ENCODE measurements at places on chromosomes 11 and 22. TPM values are rescaled to one million over a fixed set of nuclear protein-coding genes. Genes with fewer than 3 reads are reported as not detected.

CD3D gene
- total RNA-seq = not detected

YPEL1 gene
- 15.1 TPM for total RNA-seq

HSD17B12 gene
- 81.6 TPM for total RNA-seq

PCF11 gene
- 66.6 TPM for total RNA-seq

TPBGL gene
- 0.13 TPM for total RNA-seq

OR4A15 gene
- not detected for total RNA-seq

UPK3A gene
- total RNA-seq = not detected

OR2AG1 gene
- total RNA-seq = not detected

SYT7 gene
- total RNA-seq = 0.10 TPM

HTR3A gene
- not detected for total RNA-seq

KIRREL3 gene
- 1.9 TPM for total RNA-seq

JAML gene
- total RNA-seq = not detected

EXPH5 gene
- total RNA-seq = 0.59 TPM

GRCh38 chr22:17944256-17944655, 80.1 kb downstream of the MICAL3 start:
- H3K4me3 ChIP-seq = no peak overlapping the region
- no peak for DNase-seq
- no peak overlapping the region for H3K27ac ChIP-seq
- H3K36me3 ChIP-seq = peaks cover 8% of the 10 kb centered on the region

GRCh38 chr11:120057595-120058581, 80.0 kb downstream of the TRIM29 start:
- H3K36me3 ChIP-seq = no peaks in the 10 kb centered on the region
- DNase-seq = peak; percentile 80
- peaks cover 3% of the 10 kb centered on the region for H3K27me3 ChIP-seq

DNA sequence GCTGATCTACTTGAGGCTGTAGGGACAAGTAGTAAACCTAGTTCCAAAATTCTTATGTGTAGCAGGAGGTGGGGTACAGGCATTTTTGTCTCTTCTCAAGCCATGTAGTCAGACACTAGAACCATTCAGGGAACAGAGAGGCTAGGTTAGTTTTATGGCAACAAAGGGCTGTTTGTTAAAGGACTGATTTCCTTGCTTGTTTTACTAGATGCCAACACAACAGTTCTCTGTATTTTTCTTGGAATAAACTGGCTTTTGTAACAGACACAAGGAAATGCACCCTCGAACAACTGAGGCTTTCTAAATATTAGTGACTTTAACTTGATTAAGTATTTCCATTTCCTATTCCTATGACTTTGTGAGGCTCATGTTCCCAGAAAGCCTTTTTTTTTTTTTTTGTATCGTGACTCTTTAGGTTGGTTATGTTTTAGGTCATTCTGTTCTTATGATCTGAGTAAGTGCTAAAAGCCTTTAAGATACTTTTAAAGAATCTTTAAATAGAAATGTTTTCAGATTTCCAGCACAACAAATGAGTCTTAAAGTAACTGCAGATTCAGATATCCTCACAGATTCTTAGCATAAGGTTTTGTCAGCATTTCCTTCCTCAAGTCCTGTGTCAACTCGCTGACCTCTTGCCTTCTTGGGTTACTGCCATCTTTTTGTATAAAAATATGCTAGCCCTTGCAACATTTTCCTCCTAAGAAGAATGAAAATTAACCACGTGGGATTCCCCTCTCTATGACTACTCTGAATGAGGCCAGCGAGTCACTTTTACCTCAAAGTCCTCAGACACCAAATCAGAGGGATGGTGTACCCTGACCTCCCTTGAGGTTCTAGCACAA, 92.5 kb downstream of the CCDC83 start:
- H3K27me3 ChIP-seq = no peaks in the 10 kb centered on the region
- peaks cover 2% of the 10 kb centered on the region for H3K36me3 ChIP-seq
- no peak for DNase-seq
- no peak overlapping the region for H3K4me3 ChIP-seq

DNA sequence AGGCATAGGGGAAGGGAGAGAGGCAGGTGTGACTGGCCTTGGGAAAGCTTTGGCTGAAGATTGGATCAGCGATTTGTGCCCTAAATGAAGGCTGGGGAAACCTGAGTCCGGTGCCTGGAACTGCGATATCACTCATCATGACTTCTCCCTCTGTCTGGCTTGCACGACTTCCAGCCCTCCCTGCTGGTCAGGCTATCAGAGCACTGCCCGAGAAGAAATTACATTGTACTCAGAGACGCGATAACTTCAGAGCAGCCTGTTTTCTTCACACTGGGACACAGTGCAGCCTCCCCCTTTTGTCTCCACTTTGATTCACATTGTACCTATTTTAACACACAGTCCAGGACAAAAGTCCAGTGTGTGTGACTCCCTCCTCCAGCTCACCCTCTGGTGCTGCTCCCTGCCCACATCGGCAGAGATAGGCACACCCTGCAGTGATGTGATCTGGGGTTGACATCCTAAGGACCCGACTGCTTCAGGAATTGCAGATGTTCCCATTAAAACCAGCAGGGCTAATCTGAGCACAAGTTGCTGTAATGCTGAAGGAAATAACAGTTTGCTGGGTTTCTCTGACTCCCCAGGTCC, 62.1 kb upstream of the CADM1 start:
- H3K27me3 ChIP-seq = peaks cover 59% of the 10 kb centered on the region
- no peaks in the 10 kb centered on the region for H3K4me1 ChIP-seq
- H3K4me3 ChIP-seq = no peak overlapping the region
- no peak overlapping the region for H3K27ac ChIP-seq
- H3K36me3 ChIP-seq = no peaks in the 10 kb centered on the region
- DNase-seq = no peak

- peaks cover 17% of the 10 kb centered on the region for H3K27me3 ChIP-seq
- no peak for DNase-seq
- no peak overlapping the region for H3K4me3 ChIP-seq
- H3K36me3 ChIP-seq = no peaks in the 10 kb centered on the region
These were observed 18.6 kb downstream of the CCDC73 start for GRCh38 chr11:32775908-32776307.

DNA sequence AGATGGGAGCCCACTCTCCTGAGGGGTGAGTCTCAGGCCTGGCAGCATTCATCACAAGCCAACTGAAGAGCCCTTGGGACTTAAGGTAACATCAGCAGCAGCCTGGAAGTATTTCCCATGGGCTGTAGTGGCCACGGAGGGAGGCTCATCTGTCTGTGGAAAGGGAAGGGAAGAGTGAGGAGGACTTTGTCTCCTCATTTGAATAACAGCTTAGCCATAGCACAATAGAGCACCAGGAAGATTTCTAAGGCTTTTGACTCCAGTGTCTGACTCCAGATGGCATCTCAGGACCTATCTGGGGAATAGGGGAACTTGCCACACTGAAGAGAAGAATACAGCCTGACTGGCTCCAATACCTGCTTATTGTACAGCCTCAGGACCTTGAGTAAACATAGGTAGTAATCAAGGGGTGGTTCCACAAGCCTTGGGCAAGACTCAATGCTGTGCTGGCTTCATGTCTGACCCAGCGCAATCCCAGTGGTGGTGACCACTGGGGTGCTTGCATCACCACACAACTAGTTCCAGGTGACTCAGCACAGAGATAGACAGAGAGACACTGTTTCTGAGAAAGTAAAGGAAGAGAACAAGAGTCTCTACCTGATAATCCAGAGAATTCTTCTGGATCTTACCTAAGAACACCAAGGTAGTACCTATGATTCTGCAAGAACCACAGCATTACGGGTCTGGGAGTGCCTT, 510.5 kb upstream of the CCDC179 start:
- H3K4me3 ChIP-seq = no peak overlapping the region
- peaks cover 14% of the 10 kb centered on the region for H3K27me3 ChIP-seq
- H3K27ac ChIP-seq = no peak overlapping the region
- H3K4me1 ChIP-seq = no peaks in the 10 kb centered on the region
- peaks cover 3% of the 10 kb centered on the region for H3K36me3 ChIP-seq

- peaks cover 33% of the 10 kb centered on the region for H3K4me1 ChIP-seq
- H3K27me3 ChIP-seq = no peaks in the 10 kb centered on the region
- no peak overlapping the region for H3K4me3 ChIP-seq
- no peaks in the 10 kb centered on the region for H3K36me3 ChIP-seq
- DNase-seq = no peak
These were observed 28.2 kb downstream of the ARHGAP42 start for GRCh38 chr11:100715165-100715761.

- DNase-seq = no peak
- H3K27ac ChIP-seq = peak overlapping the region; percentile 34
- peaks cover 37% of the 10 kb centered on the region for H3K4me1 ChIP-seq
- no peaks in the 10 kb centered on the region for H3K27me3 ChIP-seq
These were observed 76.0 kb upstream of the WNT7B start for GRCh38 chr22:46052801-46053562.

GRCh38 chr22:38338772-38339379, 21.6 kb upstream of the CSNK1E start:
- no peak overlapping the region for H3K27ac ChIP-seq
- H3K4me1 ChIP-seq = peaks cover 5% of the 10 kb centered on the region
- DNase-seq = no peak
- H3K36me3 ChIP-seq = no peaks in the 10 kb centered on the region

DNA sequence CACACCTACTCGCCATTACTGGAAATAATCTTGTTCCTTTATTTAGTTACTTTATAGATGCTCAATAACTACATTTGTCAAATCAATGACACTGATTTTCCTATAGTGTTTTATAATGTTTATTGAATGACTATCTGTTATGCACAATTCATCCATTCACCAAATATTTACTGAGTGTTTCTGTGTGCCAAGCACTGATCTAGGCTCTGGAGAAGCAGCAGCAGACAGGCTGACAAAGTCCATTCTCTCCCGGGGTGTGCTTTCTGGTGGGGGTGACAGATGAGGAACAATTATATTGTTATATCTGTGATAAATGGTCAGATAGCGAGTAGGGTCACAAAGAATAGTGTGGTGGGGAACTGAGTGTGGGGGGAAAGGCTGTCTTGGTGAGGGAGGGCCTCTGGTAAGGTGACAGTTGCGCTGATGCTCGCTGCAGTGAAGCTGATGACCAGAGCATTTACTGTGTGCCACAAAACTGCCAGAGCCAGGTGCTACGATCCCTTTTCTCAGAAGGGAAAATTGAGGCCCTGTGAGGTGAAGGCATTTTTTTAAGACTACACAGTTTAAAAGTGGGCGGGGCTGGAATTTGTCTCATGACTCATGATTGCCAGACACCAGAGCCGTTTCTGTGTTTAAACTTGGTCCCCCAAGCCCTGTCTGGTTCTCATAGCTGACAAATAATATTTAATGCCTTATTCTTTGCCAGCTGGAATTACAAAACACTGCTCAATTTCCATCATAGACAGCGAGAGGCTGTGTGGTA, 10.2 kb downstream of the PACS1 start:
- H3K4me1 ChIP-seq = peaks cover 57% of the 10 kb centered on the region
- peak overlapping the region; percentile 93 for H3K27ac ChIP-seq
- no peak overlapping the region for H3K4me3 ChIP-seq

- H3K36me3 ChIP-seq = no peaks in the 10 kb centered on the region
- H3K27ac ChIP-seq = no peak overlapping the region
- H3K4me3 ChIP-seq = no peak overlapping the region
- DNase-seq = no peak
- H3K27me3 ChIP-seq = peaks cover 30% of the 10 kb centered on the region
These were observed 50.6 kb downstream of the ELFN2 start for GRCh38 chr22:37376643-37377042.

DNA sequence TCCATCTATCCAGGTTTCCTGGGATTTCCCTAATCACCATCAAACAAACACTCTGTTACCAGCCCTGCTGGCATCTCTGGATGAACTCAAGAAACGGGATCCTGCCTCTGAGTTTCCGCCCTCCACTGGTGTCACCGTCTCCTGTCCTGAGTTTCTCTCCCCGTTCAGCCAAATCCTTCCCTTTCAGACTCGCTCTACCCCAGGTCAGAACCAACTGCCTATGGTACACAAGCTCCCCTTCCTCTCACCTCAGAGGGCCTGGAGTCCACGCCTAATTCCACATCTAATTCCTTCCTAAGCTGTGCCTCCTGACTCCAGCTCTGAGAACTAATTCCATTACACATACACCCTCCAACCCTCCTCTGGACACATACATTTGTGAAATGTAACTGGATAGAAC, 96.1 kb downstream of the SHANK2 start:
- H3K27me3 ChIP-seq = peaks cover 21% of the 10 kb centered on the region
- DNase-seq = peak; percentile 48
- no peak overlapping the region for H3K27ac ChIP-seq
- no peaks in the 10 kb centered on the region for H3K36me3 ChIP-seq

GRCh38 chr22:36286096-36286957, 33.4 kb downstream of the APOL1 start:
- H3K36me3 ChIP-seq = peaks cover 46% of the 10 kb centered on the region
- H3K4me3 ChIP-seq = no peak overlapping the region
- peak overlapping the region; percentile 60 for H3K27ac ChIP-seq

- H3K4me1 ChIP-seq = no peaks in the 10 kb centered on the region
- no peak overlapping the region for H3K4me3 ChIP-seq
- no peaks in the 10 kb centered on the region for H3K36me3 ChIP-seq
- H3K27ac ChIP-seq = no peak overlapping the region
- DNase-seq = no peak
- peaks cover 15% of the 10 kb centered on the region for H3K27me3 ChIP-seq
These were observed 56.7 kb downstream of the PHF21B start for GRCh38 chr22:44952863-44953746.

- H3K4me1 ChIP-seq = no peaks in the 10 kb centered on the region
- no peaks in the 10 kb centered on the region for H3K36me3 ChIP-seq
- peaks cover 35% of the 10 kb centered on the region for H3K27me3 ChIP-seq
- H3K4me3 ChIP-seq = no peak overlapping the region
These were observed 1.9 kb downstream of the SLC5A1 start for GRCh38 chr22:32044913-32045312.

GRCh38 chr11:7031471-7031871, 11.2 kb downstream of the NLRP14 start:
- no peak overlapping the region for H3K4me3 ChIP-seq
- H3K27ac ChIP-seq = no peak overlapping the region
- no peaks in the 10 kb centered on the region for H3K36me3 ChIP-seq
- DNase-seq = no peak
- no peaks in the 10 kb centered on the region for H3K4me1 ChIP-seq
- peaks cover 32% of the 10 kb centered on the region for H3K27me3 ChIP-seq

- H3K4me3 ChIP-seq = no peak overlapping the region
- DNase-seq = no peak
- no peaks in the 10 kb centered on the region for H3K27me3 ChIP-seq
- H3K27ac ChIP-seq = no peak overlapping the region
- no peaks in the 10 kb centered on the region for H3K4me1 ChIP-seq
These were observed 101.2 kb upstream of the TIMP3 start for GRCh38 chr22:32700191-32700882.

DNA sequence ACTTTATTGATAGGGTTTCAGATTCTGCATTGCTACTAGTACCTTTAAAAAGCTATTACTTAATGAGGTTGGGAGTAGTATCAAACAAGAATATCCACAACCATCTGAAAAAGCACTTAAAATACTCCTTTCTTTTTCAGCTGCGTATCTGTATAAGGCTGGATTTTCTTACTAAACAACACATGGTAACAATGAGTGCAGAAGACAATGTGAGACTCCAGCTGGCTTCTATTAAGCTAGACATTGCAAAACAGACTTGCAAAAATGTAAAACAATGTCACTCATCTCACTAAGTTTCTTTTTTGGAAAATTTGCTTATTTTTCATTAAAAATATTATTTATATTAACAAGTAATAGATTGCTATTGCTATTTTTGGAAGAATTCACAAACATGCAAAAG, 132.6 kb downstream of the WNT11 start:
- DNase-seq = no peak
- H3K27ac ChIP-seq = peak overlapping the region; percentile 45
- no peak overlapping the region for H3K4me3 ChIP-seq
- H3K27me3 ChIP-seq = no peaks in the 10 kb centered on the region
- peaks cover 3% of the 10 kb centered on the region for H3K36me3 ChIP-seq
